ENCODE measurements at places on chromosomes 2 and 18.

DNA sequence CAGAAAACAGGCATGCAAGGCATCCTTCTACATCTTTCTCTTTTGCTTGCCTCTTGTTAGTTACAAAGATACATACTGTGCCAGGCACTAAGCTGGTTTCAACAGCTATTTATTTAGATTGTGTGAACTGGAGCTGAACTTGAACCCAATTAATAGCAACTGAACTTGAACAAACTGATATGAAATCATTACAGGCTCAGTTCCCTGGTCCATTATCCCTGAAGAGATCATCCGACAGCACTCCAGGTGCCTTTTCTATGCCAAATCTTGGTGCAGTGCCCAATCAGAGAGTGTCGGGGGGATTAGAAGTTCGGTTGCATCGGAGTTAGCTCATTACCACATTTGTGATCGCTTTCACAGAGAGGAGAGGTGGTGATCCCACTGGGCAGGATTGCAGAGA, 477.6 kb downstream of the PARD3B start:
- DNase-seq: peak; percentile 73

DNA sequence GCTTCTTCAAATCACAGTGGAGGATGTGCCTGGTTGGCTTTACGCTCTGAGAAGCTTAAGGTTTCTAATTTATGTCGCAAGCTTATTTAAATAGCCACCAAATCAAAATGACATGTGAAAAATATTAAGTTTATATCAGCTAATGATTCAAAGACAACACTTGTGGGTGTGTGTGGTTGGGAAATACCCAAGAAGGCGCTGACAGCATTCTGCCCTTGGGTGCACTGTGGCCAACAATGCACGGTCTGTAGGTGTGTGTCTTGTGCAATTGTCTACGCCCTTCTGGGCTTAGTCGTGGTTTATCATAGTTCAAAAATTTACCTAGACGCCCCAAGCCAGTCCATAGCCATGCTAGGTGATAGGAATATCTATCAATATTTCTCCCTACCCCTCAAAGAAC, 60.9 kb downstream of the KCTD1 start:
- DNase-seq: no peak

GRCh38 chr2:68505603-68506159, 38.3 kb downstream of the APLF start:
- no peak for DNase-seq

DNA sequence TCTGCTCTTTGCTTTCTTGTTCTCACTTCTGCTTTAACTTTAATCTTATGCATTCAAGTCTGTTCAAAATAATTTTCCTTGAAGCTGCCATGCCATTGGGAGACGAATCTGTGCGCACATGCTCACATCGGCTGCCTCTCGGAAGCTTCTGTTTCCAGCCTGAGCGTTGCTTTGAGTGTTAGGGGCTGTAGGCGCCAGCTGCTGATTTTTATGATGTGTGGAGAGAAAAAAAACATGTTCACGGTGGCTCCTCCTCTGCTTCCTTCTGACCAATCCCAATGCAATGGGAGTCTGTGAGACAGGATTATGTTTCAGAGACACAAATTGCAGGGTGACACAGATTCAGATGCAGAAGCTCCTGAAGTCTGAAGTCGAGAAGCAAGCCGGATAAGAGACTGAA, at the start of gene MC4R:
TSS of gene MC4R (minus strand) at position 180 of the 400 bp plus-strand sequence. CDS start 426 bp downstream, outside the sequence.
- DNase-seq: peak; percentile 91

DNA sequence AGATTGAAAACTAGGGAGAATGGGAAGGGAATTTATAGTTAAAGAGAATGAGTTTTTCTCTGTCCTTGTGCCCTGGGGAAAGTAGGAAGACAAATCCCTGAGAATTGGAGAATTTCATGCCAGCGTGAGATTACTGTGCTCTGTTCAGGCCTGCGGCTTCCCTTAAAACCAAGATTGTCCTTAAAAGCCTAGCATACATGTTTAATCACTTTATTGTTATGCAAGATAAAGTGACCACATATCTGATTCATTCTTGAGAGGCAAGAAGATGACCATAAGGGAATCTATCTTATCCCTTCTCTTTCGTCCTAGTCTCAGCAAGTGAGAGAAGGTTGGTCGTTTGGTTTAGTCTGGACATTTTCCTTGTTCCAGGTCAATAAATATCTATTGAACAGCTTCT, 75.9 kb downstream of the ADCYAP1 start:
- no peak for DNase-seq

DNA sequence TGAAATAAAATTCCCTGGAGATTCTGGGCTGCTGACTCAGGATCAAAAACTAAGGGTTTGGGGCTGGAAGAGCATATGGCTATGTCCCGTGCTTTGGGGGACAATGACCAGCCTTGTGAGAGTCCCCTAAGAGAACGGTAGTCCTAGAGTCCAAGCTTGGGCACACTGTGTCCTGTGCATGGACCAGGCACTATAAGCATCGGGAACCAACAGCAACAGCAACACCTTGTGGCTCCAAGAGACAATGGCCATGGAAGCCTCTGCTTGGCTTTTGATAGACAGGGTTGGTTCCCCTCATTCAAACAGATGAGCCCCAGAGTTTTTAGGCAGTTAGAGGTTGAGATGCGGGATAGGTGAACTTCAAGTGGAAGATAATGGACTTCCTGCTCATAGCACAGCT, 294.4 kb upstream of the CHAC2 start:
- DNase-seq: peak; percentile 7

GRCh38 chr2:159088906-159089305, 120.5 kb downstream of the TANC1 start:
- DNase-seq: no peak

DNA sequence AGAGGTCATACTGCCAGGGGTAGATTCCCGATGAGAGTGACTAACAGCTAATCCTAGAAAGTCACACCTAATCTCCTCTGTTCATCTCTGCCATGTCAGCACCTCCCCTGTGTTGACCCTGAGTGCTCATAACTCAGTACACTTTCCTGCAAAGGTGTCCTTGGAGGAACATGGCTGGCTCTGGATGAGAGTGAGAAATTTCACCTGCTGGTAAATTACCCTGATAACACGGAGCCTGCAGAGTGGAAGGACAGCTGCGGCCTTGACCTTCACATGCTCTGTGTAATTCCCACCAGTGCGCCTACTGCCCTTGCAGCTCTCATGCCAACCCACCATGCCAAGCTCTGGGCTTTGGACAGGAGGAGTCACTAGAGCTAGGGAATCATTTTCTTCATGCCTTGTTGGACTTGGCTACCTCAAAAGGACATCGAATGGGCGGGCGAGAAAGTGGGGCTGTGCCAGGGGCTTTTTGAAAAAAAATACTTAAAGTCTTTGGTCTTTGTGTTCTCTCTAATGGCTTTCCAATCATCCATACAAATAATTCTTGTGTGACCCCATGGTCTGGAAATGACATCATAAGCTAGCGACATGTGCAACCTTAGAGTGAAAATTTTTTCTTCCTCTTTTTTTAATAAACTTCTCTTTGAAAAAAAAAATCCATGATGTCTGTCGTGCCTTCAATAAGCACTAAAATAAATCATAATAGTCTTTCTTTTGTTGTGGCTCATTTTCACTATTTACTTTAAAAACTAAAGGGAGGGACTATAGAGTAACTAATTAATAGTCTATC, 319.9 kb downstream of the MYCN start:
- no peak for DNase-seq

GRCh38 chr2:118264232-118264990, 176.1 kb downstream of the INSIG2 start:
- no peak for DNase-seq

DNA sequence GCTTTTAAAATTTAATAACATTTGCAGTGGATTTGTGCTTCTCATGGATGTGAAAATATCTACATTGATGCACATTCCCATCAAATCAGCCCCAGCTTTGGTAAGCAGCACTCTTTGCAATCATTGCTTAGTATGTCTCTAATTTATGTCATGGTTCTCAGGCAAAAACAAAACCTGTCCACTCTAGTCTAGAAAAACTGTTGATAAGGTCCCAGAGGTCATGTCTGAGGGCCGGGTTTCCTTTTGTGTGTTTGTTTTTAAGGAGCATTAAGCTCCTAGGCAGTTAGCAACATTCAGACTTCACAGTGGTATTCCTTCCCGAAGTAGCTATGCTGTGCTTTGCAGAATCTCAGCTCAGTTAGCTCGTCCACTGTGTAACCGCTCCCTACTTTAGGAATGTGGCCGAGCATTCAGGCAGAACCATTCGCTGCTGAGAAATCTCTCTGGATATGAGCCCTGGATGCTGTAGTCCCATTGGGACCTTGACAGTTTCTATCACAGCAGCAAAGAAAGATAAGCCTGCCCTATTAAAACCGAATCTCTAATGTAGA, 4.0 kb downstream of the DIPK1C start:
- no peak for DNase-seq

GRCh38 chr2:78602862-78603261, 422.6 kb upstream of the REG3G start:
- DNase-seq: no peak

DNA sequence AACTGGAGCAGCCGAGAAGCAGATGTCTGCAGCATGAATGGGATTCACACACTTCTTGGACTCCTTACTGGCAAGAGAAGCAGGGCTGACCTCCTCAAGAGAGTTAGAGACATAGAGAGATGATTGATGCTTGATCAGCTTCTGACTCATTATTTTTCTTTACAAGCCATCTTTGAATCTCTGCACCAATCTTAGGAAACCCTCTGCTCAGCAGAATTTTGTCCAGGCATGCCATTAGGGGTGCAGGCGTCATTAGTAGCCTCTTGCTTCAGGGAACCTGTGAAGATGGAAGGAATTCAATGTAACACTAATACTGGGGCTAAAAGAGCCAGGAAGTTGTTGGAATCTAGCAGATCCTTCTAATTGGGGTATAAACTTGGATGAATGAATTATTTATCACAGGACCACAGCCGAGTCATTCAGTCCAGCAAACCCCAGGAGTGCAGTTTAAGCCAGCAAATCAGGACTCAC, 151.8 kb downstream of the MGAT5 start:
- DNase-seq: no peak

DNA sequence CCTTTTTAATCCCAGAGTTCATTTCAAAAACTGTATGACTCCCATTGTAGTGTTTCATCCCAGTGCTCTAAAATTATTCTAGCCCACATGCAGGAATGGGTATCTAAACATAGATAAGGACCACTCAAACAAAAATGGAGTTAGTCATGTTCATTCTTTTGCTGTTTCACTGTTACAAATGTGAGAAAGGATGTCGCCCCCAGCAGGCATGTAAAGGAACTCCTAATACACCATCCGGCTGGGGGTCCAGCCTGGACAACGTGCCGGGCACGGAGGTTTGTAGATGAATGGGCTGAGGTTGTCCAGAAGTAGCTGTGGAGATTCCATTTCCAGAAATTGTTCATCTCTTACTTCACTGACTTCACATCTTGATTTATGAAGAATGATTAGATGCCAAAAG, 101.9 kb upstream of the RAB12 start:
- DNase-seq: no peak

- no peak for DNase-seq
These were observed 245.7 kb downstream of the LOXHD1 start for GRCh38 chr18:46411191-46411828.

DNA sequence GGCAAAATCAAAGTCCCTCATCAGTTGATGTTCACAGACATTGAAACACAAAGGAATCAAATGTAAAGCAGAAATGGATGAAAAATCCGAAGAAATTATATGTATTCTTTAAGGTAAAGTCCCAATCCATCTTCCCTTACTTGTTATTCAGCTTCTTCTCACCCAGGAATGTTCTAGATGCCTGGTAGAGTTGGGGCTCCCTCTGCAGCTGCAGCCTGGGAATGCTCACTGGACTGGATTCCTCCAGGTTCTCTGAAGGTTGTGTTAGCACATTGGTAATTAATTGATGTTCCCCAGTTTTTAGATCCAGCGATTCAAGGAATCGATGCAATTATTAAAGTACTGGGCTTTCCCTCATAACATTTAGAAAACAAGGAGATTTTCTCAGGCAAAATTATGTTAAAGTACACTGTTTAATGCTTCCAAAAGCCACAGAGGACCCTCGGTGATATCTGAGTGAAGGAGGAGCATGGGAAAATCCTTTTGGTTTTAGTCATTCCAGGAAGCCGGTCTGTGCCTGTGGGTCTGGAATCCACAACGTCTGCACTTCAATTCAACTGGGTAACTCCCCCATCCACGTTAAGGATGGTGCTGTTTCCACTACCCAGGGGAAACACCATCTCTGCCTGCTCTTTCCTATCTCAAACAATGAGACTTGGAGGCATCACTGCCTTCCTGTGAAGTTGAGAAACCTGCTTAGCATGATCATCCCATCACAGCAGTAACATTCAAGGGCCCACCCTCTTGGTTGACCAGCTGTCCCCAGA, 22.0 kb downstream of the NTSR2 start:
- DNase-seq: no peak

DNA sequence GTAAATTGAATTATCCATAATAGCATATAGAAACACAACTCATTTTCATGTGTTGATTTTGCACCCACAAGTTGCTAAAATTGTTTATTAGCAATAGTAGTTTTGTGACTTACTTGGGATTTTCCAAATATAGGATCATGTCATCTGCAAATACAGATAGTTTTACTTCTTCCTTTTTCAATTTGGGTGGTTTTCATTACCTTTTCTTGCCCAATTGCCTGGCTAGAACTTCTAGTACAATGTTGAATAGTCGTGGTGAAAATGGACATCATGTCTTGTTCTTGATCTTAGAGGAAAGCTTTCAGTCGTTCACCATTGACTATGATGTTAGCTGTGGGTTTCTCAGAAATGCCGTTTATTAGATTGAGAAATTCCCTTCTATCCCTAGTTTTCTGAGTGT, 60.2 kb upstream of the TCF7L1 start:
- DNase-seq: no peak

DNA sequence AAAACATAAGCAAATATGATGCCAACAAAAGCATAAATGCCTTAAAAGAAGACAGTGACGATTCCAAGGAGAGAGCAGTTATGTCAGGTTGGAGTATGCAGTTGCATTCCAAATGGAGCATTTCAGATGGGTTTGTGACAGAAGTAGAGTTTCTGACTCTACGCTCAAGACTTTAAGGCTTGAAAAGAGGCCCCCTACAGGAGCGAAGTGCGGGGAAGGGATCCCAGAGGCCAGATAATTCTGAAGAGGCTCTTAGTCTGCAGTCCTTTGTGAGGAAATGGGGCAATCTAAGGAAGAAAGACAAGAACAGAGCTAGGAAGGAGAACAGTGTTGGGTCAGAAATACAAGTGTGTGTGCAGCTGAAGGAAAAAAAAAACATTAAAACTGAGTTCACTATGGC, 95.5 kb downstream of the ZNF521 start:
- DNase-seq: no peak

DNA sequence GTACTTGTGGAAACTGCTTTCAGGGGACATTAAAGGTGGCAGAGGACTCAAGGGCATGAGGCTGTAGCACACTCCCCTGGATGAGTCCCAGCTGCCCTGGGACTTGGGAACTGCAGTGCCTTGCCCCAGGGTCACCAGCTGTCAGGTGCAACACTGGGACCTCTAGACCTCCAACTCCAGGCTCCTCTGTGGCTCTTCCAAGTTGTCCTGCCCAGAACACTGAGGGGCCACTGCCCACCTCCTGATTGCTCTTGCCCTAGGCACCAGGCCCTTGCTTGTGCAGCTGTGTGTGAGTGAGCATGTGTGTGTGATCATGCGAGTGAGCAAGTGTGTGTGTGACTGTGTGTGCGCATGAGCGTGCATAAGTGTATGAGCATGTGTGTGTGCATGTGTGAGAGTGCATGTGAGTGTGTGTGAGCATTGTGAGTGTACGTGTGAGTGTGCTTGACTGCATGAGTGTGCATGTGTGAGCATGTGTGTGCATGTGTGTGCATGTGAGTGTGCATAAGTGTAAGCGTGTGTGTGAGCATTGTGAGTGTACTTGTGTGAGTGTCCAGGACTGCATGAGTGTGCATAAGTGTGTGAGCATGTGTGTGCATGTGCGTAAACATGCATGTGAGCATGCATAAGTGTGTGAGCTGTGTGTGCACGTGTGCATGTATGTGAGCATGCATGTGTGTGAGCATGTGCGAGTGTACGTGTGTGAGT, 301.5 kb downstream of the NDUFA10 start:
- DNase-seq: no peak
